ENCODE measurements at places on chromosomes 7 and 10.

DNA sequence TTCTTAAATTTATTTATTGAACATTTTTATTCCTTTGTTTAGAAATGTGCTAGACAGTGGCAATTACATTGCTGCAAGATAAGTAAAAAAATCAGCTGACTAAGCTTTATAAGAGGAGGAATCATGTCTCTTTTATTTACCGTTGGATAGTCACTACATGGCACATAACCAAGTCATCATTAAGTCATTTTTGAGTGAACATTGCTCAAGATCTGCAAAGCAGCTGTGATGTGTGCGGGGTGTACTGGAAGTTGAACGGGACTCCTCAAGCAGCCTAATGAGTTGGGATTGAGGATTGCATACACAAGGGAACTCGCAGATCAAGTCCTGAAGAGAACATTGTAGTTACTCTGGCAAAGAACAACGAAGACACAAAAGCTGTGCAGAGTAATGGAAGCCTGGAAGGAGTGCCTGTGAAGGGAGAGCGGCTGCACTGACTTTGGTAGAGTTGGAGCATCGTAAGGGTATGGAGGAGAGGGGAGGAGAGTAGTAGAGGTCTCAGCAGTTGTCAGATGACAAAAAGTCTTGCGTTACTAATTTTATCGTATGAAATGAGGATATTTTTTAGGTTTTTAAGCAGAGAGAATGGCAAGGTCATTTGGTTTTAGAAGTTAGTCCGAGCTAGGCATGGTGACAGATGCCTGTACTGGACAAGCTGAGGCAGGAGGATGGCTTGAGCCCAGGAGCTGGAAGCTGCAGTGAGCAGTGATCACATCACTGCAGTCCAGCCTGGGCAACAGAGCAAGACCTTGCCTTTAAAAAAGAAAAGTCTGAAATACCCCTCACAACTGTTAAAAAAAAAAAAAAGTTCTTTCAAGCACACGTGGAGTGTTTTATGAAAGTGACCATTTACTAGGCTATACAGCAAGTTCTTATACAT, 95.1 kb downstream of the BMPR1A start:
- DNase-seq: no peak

DNA sequence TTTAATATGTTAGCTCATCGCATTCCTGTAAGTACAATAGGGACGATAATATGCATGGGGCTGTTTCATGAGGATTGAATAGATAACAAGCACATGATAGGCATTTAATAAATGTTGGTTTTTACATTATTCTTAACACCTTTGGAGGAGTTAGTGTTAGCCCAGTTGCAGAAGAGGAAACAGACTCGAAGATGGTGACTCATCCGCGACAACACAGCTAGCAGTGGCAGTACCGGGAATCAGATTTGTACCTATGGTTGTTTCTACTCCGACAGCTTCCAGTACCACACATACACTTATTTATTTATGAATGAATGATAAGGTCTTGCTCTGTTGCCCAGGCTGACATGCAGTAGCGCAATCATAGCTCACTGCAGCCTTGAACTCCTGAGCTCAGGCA, 2.9 kb downstream of the LRMDA start:
- DNase-seq: no peak

GRCh38 chr10:5659702-5660528, 6.5 kb downstream of the ASB13 start:
- DNase-seq: no peak

DNA sequence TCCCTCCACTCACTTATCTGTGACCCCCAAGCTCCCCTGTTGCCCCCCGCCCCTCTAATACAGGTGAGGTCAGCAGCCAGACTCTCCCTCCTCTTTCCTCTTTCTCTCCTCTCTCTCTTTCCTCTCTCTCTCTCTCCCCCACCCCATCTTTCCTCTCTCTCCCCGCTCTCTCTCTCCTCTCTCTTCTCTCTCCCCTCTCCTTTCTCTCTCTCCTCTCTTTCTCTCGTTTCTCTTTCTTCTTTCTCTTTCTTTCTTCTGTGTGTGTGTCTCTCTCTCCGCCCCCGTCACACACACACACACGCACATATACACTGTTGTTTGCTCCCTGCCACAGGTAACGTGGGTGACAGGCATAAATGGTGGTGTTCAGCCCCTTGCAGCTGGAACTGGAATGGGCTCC, 37.2 kb upstream of the PSMG3 start:
- DNase-seq: no peak

GRCh38 chr10:46305079-46305818, 18.5 kb downstream of the ANTXRL start:
- no peak for DNase-seq

GRCh38 chr10:76759681-76760080, 877.9 kb downstream of the KCNMA1 start:
- no peak for DNase-seq

- no peak for DNase-seq
Measured at GRCh38 chr7:25779002-25779546, 372.9 kb upstream of the NFE2L3 start.

DNA sequence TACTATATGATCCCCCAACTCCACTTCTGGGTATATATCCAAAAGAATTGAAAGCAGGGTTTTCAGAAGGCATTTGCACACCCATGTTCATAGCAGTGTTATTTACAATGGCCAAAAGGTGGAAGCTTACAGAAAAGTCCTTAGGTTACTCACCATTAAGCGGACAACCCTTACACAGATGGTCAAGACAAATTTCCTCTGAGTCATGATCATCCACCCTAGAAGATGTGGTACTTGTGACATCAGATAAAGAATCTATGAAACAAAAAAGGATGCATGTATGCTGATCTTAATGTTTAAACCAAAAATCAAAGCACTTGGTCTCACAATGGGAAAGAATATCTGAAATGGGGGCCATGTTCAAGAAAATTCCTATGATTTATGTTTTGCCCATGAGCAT, 31.1 kb downstream of the ZC3HAV1 start:
- no peak for DNase-seq

DNA sequence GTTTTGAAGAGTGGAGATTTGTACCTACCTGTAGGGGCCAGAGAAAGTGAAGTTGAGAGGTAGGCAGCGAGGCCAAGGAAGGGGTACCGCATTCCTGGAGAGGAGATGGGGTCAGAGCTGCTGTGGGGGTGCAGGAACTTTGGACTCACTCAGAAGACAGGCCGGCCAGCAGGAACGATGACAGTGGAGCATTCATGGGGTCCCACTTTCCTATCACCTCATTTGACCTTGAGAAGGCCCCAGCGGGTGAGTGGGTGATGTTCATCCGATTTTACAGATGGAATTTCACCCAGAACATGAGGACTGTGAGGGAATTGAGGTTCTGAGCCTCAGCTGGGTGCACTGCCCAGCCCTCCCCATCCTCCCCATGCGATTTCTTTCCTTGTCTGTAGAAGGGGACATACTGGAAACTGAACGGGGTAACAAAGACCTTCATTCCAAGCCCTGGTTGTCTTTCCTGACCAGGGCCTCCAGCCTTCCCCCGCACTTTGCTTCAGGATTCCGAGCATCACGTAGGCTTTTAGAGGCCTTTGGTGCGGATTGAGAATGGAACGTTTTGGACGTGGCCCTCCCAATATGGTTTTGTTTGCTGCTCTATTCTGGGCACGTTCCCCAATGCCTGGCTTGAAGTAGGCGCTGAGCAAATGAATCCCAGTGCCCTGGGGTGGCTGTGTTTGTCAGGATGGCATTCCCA, 87.3 kb downstream of the ADCY1 start:
- no peak for DNase-seq

DNA sequence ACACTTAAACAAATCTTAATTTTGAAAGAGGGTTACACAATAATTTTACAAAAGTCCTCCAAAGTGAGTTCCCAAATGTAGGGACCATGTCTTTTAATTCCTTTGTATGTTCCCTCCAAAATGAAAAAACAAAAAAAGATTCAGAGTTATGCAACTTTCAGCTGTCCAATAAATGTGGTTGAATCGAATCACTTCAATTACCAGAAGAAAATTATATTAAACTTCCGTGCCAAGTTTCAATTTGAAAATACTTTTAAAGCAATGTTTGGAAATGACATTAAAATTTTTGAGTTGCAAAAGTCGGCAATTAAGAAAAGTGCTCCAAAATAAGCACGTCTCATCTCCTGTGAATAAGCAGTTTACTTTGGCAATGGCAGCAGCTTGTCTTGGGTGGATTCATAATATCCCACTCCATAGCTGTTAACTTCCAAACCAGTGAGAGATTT, 60.3 kb upstream of the C1GALT1 start:
- DNase-seq: no peak

DNA sequence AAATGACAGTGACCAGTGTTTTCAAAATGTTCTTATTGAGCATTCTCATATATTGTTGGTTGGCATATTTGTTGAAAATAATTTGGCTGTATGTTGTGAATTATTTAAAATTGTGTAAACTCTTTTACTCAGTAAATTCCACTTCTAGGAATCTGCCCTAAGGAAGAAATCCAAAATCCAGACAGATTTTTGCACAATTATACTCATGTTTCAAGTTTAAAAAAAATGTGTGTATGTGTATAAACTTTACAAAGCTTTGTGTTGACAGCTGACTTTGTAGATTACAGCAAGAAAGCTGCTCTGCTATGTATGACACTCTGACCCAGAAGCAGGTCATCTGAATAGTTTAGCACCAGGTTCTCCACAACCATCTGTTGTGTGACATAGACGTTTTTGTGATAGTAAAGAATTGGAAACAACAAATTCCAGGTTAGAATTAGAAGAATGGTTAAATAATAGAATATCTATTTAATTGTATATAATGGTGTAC, 21.6 kb downstream of the KIFBP start:
- no peak for DNase-seq

DNA sequence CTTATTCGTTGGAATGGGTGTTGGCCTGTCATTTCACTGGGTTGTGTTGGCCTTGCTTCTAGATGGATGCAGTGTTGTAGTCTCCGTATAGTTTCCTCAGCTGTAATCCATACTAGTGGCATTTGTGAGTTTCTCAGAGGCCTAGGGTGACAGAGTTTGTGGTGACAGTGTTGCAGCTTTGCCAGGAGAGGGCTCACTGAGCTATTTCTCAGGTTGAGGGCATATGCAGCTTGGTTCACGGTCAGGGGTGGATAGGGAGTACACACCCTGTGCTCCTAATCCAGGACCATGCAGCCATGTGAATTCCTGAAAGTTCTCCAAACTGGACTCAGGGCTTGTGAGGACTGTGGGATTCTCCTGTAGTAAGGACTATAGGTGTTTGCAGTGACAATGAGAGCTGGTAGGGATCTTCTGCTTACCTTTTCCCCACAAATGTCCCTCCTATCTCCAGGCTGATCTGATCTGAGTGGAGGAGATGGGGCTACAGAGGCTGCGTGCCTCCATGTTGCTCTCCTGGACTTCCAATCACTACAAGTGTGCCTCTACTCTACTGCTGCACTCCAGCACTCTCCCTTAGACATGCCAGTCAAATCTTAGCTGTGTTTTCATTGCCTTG, 229.0 kb downstream of the STK31 start:
- no peak for DNase-seq

GRCh38 chr10:79372871-79373270, 25.6 kb downstream of the PPIF start:
- DNase-seq: no peak

DNA sequence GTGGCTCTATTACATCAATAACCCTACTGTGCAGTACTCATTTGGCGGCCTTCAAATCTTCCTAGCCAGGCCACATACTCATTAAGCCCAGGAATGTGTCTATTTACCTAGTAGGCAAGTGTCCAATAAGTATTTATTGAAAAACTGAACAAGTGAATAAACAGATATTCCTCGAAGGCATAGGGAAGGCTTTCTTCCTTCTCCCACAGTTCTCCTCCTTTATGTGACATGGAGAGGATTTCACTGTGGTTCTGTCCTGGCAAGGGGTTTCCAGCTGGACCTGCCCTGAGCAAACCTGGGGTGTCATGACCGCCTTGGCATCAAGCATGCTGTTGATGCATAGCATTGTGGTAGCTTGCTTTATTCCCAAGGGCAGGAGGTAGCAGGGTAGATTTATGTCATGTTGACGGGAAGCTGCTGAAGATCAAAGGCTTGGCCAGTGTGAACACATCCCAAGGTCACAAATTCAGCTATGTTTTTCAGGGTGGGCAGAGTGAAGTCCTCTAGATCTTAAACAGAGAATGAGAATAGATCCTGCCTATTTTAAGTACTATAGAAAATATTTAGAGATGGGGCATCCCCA, 195.1 kb downstream of the INHBA start:
- DNase-seq: no peak

DNA sequence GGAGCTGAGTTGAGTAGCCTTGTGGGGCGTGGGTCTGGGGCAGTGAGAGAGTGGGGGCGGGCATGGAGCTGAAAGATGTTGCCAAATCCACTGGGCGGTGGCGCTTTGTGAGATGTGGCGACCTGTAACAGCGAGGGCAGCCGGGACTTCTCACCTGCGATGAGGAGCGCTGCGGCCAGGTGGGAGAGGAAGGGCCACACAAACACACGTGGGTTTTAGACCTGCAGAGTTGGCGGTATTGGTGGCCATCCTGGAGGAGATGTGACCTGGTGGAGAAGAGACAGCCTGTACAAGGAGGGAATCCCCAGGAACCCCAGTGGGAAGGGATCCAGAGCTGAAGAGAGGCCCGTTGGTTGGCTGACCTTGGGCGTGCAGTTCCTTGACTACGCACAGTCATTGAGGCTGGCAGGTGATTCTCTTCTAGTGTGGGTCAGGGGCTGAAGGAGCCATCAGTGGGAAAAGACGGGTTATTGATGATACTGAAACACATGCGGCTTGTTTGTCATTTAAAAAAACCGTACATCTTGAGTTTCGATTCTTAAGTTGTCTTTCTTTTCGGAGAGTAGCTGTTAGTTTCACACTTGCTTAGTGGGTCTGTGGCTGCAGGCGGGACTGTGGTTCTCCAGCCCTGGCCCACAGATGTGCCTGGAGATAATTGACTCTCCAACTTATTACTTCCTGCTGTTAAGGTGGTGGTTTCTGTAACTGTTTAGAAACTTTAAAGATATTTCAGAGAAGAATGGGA, 2.4 kb downstream of the CHST12 start:
- DNase-seq: peak; percentile 40

DNA sequence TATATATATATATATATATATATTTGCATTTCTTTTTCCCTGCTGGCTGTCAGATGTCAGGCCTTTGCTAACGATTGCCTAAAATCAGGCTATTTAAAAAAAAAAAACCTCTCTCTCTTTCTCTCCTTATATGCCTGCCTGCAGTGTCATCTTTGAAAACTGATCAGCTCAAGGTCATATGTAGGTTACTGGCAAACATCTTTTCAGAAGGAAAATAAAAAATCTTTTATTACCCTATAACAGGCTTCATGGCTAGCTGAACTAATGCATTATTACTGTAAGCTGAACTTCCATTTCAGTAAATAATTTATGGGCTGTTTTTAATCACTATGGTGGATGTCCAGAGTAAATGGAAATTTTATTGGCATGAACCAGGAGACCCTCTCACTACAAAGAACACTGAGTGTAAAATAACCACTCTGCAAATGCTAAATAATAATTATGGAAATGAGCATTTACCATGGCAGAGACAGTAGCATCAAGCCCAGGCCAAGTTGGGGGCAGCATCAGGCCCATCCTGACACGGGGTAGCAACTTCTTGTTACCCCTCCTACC, 29.3 kb downstream of the HSPA12A start:
- DNase-seq: no peak

DNA sequence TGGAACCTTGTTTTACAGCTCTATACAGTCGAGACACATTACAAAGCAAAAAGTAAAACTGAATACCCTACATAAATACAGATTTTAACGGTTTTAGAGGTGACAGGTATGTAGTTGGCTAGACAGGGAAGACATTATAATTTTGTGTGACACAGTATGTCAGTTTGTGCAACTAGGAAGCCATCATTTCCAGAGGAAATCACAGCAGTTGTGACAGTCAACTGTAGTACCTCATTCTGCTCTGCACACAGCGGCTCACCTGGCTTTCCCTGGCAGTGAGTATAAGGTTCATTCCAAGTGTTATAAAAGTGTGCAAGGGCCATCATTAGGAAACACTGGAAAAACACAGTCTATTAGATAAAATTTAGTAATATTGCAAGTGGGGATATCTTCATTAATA, 501.6 kb upstream of the PHF14 start:
- no peak for DNase-seq
